ENCODE measurements at places on chromosomes 12 and 14.

GRCh38 chr12:101891462-101891971, 14.1 kb downstream of the DRAM1 start:
- DNase-seq, result no peak

GRCh38 chr14:83300476-83301064, 1766.9 kb upstream of the SEL1L start:
- DNase-seq, result peak; percentile 15

DNA sequence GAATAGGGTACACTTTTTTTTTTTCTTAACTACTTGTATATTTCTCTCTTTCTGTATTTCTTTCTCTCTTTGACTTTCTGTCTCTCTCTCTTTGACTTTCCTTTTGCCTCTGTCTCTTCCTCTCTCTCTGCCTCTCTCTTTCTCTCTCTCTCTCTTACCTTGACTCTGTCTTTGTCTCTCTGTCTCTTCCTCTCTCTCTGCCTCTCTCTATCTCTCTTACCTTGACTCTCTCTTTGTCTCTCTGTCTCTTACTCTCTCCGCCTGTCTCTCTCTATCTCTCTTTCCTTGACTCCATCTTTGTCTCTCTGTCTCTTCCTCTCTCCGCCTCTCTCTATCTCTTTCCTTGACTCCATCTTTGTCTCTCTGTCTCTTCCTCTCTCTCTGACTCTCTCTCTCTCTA, 62.4 kb upstream of the PRMT8 start:
- no peak for DNase-seq

DNA sequence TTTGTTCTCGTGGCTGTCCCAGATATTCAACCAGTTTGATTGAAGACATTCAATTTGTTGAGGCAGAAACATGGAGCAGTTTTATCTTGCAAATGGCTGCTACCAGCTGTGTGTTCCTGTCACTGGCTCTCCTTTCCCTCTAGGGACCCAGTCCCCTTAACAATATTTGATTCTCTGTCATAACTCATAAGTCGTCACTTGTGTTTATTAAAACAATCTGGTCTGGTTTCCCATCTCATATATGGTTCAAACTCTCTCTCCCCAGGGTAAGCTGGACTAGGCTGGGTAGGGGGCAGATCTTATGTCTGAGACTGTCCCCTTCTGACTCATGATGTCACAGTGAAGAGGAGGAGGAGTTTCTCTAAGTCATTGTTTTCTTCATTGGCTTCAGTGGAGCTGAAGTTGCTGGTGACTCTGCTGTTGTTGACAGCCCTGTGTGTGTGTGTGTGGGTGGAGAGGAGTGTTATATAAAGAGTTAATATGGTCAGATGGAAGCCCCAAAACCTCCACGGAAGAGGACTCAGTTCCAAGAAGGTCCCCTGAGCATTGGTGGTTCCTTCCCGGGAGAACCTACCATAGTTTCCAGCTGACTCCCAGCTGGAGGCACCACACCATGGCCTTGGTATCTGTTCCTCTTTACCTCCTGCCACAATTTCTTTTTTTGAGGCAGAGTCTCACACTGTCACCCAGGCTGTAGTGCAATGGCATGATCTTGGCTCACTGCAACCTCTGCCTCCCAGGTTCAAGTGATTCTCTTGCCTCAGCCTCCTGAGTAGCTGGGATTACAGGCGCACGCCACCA, 16.1 kb upstream of the GNG2 start:
- no peak for DNase-seq

DNA sequence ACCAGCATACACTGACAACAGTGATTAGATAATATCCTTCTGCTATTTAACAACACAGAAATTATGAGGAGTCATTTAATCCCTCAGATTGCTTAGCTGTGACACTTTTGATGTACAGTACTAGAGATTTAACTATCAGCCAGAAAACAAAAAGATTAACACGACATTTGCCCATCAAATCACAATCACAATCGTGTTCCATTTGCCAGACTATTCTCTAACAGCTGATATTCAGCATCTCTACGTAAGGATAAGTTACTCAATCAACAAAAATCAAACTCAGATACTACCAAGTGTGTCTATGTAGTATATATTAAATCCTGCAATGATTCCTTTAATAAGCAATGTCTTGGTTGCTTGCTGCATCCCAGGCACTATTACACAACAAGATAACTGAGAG, 558.7 kb upstream of the USP15 start:
- DNase-seq, result no peak

GRCh38 chr14:52917735-52918134, 33.1 kb downstream of the FERMT2 start:
- DNase-seq, result no peak

DNA sequence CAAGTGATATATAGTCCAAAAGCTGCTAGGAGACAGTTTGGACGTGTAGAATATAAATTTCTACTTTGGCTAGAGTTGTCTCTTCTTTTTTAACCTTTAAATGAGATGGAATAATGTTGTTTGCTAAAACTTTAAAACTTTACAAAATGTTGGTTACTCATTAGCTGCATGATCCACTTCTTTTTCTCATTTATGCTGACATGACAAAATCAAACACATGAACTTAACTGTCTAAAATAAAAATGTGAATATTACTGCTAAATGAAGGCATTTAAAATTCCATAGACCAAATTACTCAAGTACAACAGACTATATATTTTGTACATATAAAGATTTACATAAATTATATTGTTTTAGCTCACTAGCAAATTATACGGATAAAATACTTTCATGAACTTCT, 135.9 kb upstream of the ABCD2 start:
- DNase-seq, result no peak

DNA sequence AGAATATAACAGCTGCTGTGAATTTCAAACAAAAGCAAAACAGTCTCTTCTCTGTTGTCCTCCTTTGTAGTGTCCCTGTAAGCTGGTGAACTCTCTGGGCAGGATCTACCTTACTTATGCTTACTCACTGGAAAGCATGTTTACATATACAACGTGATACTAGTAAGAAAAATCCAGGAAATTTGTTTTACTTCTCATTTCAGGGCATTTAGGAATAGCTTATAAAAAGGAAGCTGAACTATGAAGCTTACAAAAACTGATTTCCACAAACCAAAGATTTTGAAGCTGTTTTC, 311.0 kb downstream of the NOVA1 start:
- DNase-seq, result no peak

DNA sequence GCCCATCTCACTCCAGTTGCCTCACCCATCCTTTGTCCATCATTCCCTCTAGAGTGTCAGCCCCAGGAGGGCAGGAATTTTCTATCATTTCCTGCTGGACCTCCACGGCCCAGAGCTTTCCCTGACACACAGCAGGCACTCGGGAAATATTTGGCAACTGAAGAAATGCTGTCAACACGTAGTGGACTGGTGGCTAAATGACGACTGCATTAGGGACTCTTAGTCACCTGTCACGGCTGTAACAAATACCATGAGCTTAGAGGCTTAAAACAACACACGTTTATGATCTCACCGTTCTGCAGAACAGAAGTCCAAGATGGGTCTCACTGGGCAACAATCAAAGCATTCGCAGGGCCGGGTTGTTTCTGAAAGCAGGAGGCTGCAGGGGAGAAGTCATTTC, 91.3 kb downstream of the PHETA1 start:
- no peak for DNase-seq

DNA sequence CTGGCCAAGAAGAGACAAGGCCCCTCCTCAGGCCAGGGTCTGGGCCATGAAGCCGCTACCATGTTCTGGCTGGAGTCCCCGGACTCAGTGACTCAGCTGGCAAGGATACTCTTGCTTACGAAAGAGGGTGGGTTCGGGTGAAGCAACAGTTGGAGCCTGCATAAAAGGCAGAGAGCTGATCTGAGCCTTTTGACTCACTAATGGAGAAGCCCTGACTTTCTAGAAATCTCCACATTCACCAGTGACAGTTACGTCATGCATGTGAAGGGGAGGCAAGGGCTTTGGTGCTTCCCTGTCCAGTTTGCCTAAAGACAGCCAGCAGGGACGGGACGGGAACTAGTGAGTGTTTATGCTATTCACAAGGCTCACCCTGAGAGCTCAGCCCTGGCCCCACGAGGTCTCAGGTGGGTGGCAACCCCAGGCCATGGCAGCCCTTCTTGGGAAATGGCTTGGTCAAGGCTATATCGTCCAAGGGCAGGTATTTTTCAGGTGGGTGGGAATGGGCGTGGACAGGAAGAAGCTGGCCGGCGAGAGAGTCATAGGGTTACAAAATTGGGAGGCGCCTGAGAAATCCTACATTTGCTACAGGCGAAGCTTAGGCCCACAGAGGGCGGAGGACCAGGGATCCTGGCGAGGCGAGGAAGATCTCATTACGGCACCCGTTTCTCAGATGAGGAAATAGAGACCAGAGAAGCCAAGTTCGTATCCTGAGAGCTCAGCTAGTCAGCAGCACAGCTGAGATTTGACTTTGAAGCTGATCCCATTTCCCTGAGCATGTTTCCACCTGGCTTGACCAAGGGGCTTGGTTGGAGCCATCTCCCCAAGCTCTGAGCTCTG, 314.6 kb downstream of the BCL11B start:
- no peak for DNase-seq

DNA sequence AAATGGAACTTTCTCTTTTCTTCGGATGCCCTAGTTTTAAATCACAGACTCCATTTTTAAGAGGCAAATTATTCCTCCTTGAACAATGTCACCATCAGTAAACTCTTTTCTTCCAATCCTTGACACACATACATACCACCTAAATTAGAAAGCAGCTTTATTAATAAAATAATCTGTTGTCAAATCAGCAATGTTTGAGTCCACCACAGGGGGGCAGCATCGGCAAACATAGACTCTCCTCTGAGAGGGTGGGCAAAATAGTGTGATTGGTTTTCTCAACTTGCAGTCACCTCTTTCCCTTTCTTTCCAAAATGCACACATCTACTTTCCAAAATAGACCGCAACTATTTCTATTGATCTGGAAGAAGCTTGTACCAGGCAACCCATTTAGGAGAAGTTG, 438.4 kb upstream of the OR4E1 start:
- DNase-seq, result peak; percentile 43
